Suppressor macrophage (primary cell): ENCODE measurements at places on chromosomes 16 and 17.

GRCh38 chr17:5785338-5785737, 201.0 kb upstream of the NLRP1 start:
- no peak for DNase-seq

GRCh38 chr16:67593288-67593687, 31.0 kb downstream of the CTCF start:
- no peak for DNase-seq

- DNase-seq = no peak
Observed at GRCh38 chr17:27741361-27741861, 58.9 kb downstream of the NOS2 start.

DNA sequence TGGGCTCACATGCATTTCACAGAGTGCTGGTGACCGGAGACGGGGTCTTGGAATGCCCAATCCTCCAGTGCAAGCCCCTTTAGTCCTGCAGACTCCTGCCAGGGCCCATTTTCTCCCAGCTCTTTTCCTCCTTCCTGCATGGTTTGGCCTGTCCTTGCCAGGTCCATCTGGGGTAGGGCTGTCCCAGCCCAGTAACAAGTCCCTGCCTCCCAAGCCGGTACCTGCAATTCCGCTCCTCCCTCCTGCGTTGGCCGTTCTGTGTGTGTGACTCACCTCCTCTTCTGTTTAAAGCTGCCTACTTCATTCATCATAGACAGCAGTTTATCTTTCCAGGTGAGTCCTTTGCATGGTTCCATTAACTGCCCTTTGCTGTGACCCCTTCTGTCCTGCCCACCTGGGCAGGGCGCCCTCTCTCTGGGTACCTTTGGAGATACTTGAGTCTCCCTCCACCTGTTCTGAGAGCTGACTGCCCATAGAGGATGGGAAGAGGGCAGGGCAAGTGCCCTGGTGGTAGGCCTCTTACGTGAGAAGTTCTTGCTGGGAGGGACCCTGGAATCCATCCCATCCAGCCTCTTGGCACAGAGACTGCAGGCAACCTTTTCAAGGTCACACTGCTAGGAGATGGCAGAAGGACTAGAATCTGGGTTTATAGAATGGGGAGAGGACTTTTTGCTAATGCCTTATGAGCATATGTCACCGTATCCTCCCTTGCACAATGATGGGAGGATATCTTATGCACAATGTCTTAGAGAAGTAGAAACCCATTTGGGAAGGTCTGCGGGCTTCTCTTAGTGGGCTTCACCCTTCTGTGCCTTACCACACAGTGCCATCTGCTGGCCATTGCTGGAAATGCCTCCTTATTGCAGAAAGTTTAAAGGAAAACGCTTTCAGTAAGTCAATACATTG, 29.7 kb upstream of the LGALS9 start:
- peak; percentile 86 for DNase-seq

DNA sequence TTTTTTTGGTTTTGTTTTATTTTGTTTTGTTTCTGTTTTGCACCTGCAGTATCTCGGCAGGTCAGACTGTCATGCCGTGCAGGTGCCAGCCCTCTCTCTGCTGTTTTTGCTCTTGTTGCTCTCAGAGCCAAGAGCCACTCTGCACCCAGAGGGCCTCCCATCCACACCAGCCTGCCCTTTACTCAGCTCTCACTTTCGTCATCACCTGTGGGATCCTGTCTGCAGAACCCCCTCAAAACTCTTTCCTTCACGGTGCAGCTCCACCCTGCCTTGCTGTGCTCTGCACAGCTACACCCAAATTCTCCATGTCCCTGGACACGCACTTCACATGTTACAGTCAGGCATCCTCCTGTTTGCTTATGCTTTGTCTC, 2.6 kb downstream of the AOC3 start:
- DNase-seq = no peak

- peak; percentile 74 for DNase-seq
Observed at GRCh38 chr17:73901661-73902415, 257.6 kb upstream of the SDK2 start.

DNA sequence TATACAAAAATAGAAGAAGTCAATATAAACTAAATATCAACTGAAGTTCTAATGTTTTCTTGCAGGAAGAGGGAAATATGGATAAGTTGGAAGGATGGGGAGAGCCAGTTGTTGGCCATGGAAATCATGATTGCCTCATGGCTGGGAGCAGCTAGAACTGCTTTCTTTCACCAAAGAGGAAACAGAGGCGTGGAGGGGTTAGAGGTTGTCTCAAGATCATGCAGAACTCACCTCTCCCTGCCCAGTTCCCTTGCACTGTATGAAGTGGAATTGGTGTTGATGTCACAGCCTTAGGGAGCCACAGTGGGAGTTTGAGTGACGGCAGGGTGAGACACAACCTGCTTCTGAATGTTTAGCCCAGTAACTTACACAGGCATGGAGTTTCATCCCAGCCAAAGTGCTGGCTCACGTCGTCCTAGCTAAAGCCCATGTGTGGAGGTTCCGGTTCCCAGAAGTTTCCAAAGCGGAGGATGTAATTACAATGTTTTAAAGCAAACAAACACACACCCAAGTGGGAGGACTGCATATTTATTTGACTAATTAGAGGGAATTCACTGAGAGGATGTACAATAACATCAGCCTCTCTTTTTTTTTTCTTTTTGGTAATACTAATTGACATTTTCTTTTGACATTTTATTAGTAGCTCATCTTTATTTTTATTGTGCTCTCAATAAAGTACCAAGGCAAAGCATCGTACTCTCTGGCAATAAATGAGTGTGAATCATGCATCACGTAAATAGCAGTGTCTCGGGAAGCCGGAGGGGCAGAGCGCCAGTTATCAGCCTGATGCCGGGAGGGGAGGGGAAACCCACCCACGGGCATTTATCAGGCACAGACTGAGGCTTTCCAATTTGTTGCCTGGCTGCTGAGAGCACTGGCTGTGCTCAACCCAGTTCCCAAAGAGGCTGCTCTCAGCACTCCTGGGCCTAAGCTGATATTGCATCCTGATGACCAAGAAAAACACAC, 118.7 kb upstream of the CDH5 start:
- no peak for DNase-seq

- no peak for DNase-seq
Observed at GRCh38 chr16:77043076-77043475, 147.9 kb upstream of the MON1B start.

GRCh38 chr16:80372341-80372740, 168.5 kb upstream of the DYNLRB2 start:
- no peak for DNase-seq

- DNase-seq = no peak
Observed at GRCh38 chr17:72407336-72407909, 286.6 kb downstream of the SOX9 start.

GRCh38 chr17:36808180-36808661, 129.1 kb upstream of the LHX1 start:
- no peak for DNase-seq

- DNase-seq = no peak
Observed at GRCh38 chr17:79532107-79532790, 78.6 kb downstream of the RBFOX3 start.

GRCh38 chr17:73899839-73900238, 255.6 kb upstream of the SDK2 start:
- no peak for DNase-seq

DNA sequence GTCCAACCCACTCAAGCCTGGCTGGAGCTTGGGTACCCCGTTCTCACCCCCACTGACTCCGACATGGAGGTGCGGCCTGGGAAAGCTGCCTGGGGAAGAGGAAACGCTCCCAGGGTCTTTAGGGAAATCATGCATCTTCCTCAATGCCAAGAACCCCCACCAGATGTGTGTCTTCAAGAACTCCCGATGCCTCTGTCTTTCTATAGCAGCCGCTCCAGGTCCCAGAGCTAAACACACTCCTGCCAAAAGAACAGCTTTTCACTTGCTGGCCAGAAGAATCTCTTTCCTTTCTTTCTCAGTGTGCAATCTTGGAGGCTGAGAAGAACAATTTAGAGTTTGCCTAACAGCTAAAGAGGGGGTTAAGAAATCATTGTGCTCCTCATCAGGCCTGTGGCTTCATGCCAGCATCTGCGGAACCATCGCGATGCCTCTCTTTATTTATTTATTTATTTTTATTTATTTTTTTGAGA, 41.1 kb upstream of the MTSS2 start:
- no peak for DNase-seq

DNA sequence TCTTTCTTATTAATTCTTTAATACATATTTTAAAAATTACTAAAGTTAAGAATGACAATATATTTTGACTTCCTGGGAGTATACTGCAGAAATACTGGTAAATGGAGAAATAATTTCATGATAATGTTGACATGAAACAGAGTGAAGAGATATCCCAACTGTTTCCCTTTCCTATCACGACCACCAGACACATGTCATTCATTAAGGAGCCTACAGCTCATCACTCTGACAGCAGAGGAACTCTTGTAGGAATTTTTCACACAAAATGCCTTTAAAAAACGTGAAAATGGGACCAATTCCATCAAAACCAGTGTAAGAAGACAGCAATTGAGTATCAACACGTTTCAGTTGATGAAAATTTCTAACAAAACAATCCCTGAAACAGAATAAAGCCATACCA, 172.9 kb upstream of the CPHXL start:
- no peak for DNase-seq

- DNase-seq = no peak
Observed at GRCh38 chr17:44798356-44798755, 31.7 kb downstream of the GJC1 start.

DNA sequence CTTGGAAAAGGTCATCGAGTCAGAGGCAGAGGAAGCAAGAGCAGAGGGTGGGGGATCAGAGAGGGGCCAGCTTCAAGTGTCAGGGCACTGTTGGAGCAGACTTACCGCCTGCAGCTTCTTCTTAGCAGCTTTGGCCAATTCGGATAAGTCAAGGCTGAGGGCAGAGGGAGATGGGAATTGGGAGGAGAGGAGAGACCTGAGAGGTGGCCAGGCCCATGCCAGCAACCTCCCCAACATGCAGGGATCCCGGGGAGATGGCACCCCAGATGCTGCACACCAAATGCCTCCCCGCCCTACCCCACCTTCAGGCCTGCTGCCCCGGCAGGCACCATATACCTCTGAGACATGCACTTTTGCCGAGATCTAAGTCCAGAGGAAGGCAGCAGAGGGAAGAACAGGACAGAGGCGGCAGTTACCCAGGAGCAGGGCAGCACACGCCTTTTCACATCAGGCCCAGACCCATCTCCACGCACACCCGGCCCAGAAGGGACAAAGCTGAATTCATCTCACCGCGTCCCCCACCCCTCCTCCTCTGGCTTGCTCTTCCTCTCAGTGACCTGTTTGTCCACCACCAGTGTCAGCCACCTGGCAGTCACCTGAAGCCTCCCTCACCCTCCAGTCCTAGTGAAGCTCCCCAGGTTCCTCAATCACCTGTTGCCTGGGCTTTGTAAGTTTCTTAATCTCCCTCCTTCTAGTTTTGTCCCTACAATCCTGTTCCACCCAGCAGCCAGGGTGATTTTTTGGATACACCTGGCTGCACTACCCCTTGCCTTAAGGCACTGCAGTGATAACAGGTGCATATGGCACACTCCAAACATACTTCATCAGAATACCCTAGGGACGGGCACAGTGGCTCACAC, 10.4 kb downstream of the TP53I13 start:
- no peak for DNase-seq

DNA sequence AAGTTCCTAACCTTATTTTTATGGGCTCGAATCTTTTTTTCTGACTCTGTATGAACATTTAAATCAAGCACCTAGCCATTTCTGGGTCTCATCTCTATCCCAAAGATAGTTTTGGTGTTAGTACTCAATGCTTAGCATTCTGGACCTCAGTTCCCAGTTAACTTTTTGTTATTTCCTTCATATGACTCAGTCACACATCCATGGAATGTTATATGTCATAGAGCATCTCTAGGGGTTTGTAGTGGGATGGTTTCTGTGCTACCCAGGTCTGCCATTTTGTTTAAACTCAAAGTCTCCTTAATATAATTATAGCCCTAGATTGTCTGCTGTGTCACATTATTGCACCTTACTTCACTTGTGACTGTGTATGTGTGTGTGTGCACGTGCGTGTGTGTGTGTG, 90.1 kb downstream of the EFCAB13 start:
- no peak for DNase-seq

- no peak for DNase-seq
Observed at GRCh38 chr17:40582328-40582901, 17.1 kb upstream of the CCR7 start.
